ENCODE measurements at places on chromosomes 13 and 19.

GRCh38 chr13:42981317-42981716 lies 10.7 kb downstream of the EPSTI1 start:
- DNase-seq = no peak

DNA sequence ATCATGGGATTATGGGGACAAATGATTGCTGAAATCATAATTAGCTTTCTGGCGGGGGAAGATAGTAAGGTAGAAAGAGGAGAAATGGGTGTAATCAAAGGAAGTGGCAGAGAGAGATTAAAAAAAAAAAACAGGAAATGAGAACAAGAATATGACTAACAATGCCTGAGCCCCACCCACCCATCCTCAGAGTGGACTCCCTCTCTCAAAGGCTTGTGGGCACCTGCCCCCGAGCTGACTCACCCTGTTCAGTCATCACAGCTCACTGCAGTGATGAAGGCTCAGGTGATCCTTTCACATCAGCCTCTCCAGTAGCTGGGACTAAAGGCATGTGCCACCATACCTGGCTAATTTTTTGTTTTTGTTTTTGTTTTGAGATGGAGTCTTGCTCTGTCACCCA lies 26.4 kb upstream of the TPT1 start:
- DNase-seq = peak; percentile 86

DNA sequence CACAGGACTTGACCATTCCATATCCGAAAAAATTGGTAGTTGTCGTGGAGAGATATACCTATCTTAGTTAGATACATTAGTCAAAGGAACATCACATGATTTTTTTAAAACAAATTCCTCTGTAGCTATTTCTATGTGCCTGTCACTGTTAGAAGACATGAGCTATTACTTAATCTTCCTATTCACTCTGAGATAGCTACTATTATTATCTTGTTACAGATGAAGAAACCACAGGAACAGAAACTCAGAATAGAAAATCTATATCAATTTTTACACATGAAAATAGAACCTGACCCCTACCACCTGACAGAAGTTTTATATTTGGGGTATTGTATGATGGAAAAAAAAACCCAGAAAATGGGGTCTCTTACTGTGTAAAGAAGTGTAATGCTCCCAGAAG lies 68.9 kb upstream of the TDRD3 start:
- no peak for DNase-seq

GRCh38 chr19:54427586-54427985 lies 12.3 kb downstream of the TTYH1 start:
- no peak for DNase-seq

DNA sequence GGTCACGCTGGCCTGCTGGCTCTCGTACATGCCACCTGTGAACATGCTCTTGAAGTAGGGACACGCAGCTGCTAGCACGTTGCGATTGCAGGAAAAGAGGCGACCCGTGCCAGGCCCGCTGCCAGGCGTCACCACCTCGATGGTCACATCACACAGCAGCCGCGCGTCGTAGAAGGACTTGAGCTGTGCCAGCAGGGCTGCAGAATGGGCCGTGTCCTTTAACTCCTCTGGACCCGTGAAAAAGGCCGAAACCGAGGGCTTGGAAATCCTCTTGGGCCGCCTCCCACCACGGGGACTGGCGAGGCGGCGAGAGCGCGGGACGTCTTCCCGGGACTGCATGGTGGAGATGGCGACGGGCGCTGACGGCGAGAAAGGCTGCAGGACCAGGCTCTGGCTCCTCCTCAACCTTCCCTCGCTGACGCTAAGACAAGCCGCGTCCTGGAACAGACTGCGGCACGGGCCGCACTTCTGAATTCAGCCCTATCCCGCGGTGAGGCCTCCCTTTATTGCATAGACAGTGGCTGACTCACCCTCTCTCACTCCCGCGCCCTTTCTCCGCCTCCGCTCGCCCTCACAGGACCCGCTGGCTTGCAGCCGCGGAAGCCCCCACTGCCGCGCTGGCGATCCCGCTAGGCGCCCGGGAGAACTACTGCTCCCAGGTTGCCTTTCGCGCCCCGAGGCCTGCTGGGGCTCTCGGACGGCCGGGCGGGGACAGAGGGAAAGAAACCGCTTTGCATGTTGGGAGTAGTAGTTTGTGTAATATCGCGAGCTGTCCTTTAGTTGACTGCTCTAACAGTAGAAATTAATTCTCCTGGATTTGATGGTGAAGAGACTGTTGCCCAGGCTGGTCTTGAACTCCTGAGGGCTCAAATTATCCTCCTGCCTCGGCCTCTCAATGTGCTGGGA lies at the start of gene KBTBD7:
Gene KBTBD7 (minus strand): TSS at position 651 of the 906 bp plus-strand sequence. CDS start 312 bp downstream, at position 339.
- DNase-seq = peak; percentile 82

DNA sequence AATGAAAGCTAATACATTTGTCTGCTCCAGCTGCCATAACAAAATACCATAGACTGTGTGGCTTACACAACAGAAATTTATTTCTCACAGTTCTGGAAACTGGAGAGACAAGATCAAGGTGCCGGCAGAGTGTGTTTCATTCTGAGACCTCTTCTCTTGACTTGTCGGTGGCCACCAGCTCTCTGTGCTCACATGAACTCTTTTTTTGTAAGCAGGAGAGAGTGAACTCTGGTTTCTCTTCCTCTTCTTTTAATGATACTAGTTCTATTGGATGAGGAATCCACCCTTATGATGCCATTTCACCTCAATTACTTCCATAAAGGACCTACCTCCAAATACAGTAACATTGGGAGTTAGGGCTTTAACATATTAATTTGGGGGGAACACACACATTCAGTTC lies 11.7 kb downstream of the KCTD12 start:
- DNase-seq = no peak

GRCh38 chr13:52846567-52847321 lies 1.7 kb downstream of the PCDH8 start:
- DNase-seq = no peak
